Nucleus accumbens (tissue), 56 donors: ENCODE measurements at places on chromosomes 5 and 9.

DNA sequence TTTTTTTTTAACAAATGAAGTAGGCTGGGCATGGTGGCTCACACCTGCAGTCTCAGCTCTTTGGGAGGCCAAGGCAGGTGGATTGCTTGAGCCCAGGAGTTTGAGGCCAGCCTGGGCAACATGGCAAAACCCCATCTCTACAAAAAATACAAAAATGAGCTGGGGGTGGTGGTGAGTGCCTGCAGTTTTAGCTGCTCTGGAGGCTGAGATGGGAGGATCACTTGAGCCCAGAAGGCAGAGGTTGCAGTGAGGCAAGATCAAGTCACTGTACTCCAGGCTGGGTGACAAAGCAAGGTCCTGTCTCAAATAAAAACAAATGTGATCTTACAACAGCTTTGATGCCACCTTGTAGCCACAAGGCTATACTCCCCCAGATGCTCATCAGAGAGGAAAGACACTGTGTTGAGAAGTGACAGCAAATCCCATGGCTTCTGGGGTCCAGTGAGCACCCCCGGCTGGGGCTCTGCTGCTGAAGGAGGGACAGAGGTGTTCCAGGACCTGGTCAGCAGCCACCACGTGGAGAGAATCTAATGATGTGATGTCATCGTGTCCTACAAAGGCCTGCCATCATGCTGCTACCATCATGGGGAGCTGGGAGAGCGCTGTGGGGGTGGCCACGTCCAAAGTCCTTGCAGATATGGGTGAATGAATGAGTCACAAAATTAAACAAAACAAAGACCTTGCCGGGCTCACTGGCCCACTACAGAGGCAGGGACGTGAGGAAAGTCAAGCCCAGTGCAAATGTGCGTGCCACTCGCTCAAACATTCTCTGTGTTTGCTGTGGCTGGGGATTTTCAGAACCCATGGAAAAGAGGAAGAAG is 60.7 kb downstream of the PRRT1B start:
- DNase-seq: no peak

DNA sequence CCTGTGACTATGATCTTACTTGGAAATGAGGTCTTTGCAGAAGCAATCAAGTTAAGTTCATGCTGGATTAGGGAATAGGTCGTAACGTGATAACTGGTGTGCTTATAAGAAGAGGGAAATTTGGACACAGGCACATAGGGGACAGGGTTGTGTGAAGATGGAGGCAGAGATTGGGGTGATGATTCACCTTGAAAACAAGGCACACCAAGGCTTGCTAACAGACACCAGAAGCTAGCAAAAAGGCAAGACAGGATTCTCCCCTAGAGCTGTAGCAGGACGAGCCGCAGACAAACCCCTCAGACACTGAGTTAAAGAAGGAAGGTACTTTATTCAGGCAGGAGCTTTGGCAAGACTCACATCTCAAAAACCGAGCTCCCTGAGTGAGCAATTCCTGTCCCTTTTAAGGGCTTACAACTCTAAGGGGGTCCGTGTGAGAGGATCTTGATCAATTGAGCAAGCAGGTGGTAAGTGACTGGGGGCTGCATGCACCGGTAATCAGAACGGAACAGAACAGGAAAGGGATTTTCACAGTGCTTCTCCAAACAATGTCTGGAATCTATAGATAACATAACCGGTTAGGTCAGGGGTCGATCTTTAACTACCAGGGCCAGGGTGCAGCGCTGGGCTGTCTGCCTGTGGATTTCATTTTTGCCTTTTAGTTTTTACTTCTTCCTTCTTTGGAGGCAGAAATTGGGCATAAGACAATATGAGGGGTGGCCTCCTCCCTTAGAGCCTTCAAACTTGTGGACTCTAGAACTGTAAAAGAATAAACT is 57.5 kb upstream of the S1PR3 start:
- DNase-seq: no peak

DNA sequence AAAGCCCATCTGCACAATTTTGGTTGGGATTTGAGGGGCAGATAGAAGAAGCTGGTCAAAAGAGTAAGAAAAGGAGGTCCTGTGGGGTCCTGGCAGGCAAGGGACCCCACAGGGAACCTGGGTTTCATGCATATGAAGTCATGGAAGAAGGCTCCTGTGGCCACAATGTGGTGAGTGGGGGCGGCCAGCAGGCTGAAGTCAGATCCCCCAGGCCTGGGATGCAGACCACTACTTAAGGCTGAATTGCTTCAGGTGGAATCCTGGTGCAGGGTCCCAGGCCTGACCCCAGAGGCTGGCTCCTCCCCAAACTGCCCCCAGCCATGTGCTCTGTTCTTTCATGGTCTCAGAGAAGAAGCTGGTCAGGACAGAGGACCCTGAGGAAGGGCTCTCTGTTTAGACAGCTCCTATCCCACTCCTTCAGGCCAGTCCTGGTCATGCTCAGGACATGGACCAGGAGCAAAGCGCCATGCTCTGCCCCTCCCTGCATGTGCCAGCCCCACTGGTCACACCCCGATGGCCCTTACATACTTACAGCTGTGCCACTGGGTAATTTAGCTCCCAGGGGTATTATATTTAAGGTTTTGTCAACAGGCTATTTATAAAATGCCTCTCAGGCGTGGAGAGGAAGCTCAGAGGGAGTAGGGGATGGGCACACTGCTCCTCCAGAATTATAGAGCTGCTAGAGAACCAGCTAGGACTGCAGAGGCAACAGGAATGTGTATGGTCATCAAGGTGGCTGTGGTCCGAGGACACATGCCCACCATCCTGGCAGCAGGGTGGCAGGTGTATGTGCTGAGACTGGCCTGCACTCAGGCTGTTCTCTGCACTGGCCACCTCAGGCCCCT is 33.4 kb downstream of the C5orf15 start:
- no peak for DNase-seq

DNA sequence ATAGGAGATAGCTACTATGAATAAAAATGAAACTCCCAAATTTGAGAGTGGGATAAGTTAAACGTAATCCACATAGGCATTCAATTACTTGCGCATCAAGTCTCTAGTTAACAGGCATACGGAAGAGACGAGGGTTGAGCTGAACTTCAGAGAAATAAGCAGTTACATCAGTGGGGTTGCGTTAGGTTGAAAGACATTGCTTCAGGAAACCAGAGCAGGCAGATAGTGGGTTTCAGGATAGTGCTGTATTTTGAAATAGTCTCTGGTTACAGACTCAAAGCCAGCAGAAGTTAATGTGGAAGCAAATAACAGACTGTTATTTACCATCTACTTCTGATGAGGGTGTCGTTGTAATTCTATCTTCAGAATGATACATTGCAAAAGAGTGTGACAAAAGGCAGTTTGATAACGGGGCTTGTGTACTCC is 533.4 kb downstream of the PDE4D start:
- no peak for DNase-seq

- DNase-seq: no peak
Measured at GRCh38 chr9:108468364-108468763, 387.4 kb downstream of the ACTL7B start.

DNA sequence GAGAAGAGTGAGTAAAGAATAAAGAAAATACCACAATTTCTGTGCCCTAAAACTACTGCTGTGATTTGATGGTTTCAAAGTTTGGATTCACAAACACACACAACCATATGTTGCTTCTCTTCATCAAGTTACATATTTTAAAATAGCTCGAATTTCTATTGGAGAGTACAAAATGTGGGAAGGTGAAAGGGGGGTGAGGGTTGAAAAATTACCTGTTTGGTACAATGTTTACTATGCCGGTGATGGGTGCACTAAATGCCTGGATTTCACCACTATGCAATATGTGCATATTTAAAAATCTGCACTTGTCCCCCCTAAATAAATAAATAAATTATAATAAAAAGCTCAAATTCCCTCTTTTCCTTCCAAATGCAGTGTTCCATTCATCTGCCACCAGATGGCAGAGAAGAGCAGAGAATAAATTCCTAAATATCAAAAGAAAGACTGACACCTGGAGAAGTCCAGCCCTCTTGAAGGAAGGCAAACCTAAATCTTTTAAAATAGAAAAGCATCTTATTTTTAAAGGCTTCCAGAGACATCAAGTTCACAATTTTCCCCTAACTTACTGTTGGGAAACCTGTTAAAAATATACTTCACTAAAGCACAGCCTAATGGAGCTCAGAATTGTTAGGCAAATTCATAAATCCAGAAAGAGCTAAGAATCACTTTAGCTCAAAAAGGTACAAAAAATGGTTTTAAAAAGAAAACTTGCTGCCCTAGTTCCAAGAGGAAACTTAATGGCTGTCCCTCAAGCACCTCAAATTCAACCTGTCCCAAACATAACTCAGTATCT is 24.8 kb upstream of the HNRNPA0 start:
- no peak for DNase-seq

- no peak for DNase-seq
Measured at GRCh38 chr9:79377339-79377855, 194.4 kb upstream of the TLE4 start.

DNA sequence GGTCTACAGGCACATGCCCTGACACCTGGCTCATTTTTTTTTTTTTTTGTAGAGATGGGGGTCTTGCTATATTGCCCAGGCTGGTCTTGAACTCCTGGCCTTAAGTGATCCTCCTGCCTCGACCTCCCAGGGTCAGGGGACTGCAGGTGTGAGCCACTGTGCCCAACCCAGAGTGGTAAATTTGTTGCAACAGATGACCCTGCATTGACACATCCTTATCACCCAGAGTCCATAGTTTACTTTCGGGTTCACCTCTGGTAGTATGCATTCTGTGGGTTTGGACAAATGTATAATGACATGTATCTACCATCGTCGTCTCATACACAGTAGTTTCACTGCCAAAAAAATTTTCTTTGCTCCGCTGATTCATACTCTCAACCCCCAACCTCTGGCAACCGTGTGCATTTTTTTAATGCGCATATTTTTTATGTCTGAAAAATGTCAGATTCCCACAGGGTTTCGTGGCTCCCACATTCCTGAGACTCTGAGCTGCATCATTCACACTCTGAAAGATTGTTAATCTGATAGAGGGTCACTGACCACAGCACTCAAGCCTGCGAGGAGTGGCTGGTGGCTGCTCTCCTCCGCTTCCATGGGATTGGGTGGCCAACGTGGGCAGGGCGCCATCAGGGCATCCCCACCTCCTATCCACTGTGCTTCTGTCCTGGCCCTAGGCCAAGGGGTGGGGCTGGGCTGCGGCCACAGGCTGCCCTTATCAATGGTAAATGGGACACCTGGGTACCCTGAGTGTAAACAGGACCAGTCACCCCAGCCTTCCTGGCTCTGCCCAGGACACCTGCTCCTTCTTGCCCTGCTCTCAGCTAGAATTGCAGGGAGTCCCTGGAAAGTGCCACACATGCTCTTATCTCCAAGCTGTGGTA is 9.6 kb downstream of the NDST1 start:
- DNase-seq: peak; percentile 29

DNA sequence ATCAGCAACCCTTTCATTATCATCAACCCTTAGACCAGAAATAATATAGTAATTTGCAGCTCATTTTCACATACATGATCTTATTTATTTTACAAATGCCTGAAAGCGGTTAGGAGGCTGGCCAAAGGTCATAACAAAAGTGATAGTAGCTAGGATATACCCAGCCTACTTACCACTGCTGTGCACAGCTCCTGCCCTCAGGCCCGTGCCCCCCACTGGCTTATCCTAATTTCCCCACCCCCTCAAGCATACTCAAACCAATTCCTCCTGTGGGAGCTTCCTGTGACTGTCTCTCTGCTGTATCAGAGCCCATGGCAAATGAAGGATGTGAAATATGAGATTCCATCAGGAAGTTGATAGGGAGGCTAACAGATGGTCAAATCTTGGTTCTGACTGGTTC is 14.8 kb downstream of the FAM219A start:
- DNase-seq: no peak

- DNase-seq: no peak
Measured at GRCh38 chr9:131398204-131398603, 4.3 kb downstream of the PRRC2B start.

GRCh38 chr9:132572921-132573320 is 9.5 kb upstream of the BARHL1 start:
- no peak for DNase-seq

DNA sequence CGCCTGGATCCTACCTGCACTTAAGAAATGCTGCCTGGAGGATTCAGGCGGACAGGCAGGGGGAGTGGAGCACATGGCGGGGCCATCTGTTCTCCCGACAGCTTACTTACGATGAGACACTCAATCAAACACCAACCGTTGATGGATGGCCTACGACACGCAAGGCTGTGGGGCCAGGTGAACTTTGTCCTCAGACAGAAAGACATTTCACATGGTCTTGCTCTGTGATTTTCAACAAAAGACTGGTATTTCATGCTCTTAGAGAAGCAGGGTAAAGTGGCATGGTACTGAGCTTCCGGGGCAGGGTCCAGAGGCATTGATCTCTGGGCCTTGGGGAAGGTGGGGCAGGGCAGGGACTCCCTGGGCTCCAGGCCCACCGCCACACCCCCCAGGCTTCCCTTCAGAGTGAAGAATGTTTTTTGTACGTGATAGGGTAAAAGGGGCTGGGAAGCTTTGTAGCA is 9.1 kb upstream of the OLFM1 start:
- no peak for DNase-seq

DNA sequence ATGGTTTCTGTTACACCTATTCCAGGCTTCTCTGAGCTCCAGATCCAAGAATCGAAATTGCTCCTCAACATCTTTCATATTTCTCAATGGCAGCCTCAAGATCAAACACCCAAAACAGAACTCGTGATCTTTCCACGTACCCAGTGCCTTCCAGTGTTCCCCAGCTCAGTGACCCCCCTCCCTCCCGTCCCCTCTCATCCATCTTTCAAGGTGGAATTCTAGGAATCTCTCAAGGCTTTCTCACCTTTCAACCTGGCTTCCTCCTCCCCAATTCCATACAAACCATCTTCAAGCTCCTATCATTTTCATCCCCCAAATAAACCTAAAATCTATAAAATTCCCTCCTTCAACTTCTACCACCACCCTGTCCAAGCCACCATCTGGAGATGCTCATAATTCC is 615.3 kb downstream of the BNC2 start:
- DNase-seq: no peak

- DNase-seq: no peak
Measured at GRCh38 chr9:127074561-127075548, 47.6 kb downstream of the ANGPTL2 start.
